ENCODE measurements at places on chromosomes 3 and 15.

- no peak for DNase-seq
Measured at GRCh38 chr15:75753145-75753544, 40.5 kb upstream of the CSPG4 start.

DNA sequence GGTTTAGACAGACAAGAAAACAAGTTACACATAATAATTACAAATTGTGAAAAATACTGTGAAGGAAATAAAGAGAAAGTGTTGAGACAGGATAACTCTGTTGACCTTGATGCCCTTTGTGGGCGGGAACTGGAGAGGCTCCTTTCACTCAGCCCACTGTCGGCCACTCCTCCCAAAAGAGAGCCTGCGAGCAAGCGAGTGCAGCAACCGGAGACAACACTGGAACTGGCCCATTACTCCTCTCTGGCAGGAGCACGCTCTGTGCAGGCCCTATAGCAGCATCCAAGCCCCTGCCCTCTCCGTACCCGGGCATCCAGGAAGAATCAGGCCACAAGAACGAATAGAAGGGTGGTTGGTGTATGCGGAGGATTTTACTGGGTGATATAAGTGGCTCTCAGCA lies 16.2 kb upstream of the DUT start:
- DNase-seq: no peak

DNA sequence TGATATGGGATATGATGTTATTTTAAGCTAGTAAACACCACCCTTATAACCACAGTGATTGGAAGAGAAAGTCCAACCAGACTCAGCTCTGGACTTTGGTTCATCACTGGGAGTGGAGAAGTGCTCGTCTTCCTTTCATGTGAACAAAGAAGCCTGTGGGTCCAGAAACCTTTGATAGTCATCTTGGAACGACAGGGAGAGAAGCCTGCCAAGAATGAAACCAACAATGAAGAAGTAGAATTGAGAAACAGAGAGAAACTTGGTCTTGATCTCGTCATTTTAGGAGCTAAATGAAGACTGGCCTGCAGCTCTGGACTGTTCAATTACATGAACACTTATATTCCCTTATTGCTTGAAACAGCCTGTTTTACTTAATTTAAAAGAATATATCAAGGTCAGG lies 13.1 kb upstream of the SLC35G2 start:
- DNase-seq: no peak

DNA sequence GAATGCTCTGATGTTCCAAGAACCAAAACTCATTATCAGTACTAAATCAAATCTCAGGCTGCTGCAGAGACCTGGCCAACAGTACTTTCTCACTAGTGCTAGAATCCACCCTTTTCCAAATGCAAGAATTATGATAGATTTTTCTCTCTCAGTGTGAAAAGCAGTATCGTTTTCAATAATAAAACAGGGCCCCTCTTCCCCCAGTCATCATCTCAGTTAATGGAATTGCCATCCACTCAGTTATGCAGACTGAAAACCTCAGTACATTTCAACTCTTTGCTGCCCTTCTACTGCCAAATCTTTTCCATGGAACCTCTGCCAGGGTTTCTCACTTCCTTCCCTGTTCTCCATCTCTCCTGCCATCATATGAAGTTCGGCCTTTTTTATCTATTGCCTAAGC lies 72.4 kb upstream of the FGF12 start:
- no peak for DNase-seq

DNA sequence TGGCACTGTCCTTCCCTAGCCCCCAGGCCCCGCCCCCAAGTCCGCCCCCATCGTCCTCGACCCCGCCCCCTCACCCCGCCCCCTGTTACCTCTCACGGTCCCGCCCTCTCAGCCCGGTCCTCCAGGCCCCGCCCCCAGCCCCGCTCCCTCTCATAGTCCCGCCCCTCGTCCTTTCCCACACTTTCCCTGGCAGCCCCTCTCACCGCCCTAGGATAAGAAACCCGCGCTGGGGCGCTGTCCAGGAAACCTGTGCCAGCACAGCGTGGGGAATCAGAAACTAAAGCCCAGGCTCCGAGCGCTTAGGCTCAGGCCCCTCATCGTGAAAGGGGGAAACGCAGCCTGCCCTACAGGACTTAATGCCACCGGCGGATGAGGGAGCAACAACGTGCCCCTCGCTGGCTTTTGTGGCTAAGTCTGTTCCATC lies 20.9 kb downstream of the TRPM1 start:
- peak; percentile 3 for DNase-seq

- DNase-seq: no peak
Measured at GRCh38 chr15:69021895-69022294, 7.4 kb downstream of the NOX5 start.

- DNase-seq: peak; percentile 38
Measured at GRCh38 chr15:69893863-69894262, 203.9 kb downstream of the TLE3 start.

DNA sequence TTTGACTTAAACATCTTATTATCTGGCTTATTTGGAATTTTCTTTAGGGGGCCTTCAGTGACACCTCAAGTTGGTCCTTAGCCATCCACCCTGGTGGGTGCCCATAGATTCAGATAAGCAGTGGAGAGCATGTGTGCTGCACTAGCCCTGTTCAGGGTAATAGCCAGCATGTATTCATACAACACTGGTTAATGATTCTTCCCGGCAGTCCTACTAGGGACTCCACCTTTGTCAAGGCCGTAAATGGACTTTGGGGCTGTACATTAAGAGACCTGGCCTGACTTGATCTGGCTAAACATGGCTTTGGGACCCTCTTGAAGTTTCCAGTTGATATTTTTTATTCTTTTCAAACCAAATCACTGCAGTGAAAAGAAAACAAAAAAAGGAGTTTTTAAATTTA lies 125.8 kb downstream of the PTPRG start:
- no peak for DNase-seq

GRCh38 chr15:100109486-100110035 lies 232.2 kb downstream of the ADAMTS17 start:
- no peak for DNase-seq

GRCh38 chr3:101629219-101629618 lies 47.7 kb downstream of the ZBTB11 start:
- peak; percentile 39 for DNase-seq

- no peak for DNase-seq
Measured at GRCh38 chr3:71144525-71145253, 438.8 kb downstream of the FOXP1 start.

- peak; percentile 52 for DNase-seq
Measured at GRCh38 chr15:42918047-42918446, 2.5 kb downstream of the TTBK2 start.

DNA sequence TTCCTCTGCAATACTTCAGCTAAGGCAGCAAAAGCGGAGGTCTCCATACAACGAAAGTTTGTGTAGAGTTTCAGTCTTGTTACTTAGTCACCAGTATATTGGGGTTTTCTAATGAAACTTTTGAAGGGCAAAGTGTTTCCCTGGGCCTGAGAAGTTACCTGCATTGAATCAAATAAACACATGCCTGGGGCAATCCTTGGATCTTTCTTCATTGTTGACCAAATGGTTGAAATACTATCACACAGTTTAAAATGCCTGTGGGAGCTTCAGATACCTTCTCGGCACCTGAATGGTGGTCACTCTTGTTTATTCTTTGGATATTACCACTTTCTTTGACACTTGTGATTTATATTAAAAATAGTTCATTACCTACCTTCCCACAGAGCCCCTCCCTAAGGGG lies 988 bp upstream of the CHSY1 start:
- DNase-seq: no peak

- DNase-seq: no peak
Measured at GRCh38 chr15:37014566-37014965, 85.8 kb downstream of the MEIS2 start.

DNA sequence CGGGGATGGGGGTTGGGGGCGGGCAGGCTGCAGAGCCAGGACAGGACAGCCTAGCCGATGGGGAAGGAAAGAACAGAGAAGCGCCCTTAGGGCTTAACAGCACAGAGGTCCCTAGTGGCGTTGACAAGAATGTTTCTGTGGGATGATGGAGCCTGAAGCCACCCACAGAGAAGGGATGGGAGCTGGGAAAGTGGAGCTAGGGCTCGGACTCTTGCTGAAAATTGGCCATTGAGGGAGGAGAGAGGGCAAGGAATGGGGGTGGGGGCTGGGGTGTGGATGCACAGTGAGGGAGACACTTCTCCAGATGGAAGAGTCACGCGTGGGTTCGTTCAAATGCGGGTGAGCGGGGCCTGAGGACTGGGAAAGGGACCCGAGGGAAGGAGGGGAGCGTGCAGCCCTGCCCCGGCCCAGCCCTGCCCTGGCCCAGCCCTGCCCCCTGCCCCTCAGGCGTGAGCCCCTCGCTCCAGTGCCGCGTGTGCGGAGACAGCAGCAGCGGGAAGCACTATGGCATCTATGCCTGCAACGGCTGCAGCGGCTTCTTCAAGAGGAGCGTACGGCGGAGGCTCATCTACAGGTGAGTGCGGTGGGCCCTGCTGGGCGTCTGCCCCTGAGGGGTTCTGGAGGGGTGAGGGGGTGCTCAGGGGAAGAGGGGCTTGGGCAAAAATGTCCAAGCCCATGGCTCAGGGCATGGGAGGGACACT lies 832 bp downstream of the NR2E3 start:
- DNase-seq: no peak

DNA sequence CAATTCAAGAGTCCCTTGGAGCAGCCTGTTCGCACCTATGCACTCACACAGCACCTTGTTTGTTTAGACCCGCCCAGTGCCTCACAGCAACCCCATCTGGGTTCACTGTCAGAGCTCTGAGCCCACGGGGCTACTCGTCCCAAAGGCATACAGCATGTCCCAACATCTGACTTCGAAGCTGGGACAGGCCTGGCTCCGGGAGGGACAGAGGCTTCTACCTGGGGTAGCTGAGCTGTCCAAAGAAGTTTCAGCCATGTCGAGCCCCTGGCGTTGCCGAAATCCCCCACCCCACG lies 28.6 kb upstream of the CYP11A1 start:
- no peak for DNase-seq

DNA sequence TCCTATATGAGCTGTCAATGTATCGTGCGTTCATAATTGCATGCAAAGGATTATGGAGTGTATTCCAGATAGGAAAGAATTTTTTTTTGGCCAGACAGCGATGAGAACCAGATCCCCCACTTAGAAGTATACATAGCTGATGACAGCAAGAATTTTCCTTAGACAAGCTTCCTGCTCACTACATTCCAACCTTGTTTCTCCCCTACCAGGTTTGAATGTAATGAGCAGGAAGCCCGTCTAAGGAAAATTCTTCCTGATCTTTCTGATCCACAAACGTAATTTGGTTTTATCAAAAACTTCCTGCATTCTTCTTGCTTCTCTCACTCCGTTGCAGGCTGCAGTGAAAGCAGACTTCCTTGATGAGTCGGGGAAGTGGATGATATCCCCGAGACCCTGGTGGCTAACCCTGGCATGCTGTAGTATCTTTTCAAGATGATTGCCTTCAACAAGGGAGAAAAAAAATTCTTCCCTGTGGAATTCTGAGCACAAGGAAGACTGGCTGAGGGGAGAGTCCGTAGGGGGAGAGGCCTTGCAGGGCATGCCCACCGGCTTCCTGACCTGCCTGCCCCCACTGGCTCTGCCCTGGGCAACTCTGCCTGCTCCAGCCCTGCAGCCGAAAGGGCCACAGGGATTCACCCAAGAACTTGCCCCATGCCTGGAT lies 243.1 kb downstream of the TLE3 start:
- DNase-seq: no peak
